ENCODE measurements at places on chromosomes 4 and X.

- no peak for DNase-seq
Measured at GRCh38 chr4:163666332-163666873, 171.9 kb downstream of the TMA16 start.

- DNase-seq, result no peak
Measured at GRCh38 chr4:183411291-183411861, 33.1 kb upstream of the CDKN2AIP start.

- DNase-seq, result no peak
Measured at GRCh38 chr4:122758033-122758432, 25.5 kb downstream of the BBS12 start.

DNA sequence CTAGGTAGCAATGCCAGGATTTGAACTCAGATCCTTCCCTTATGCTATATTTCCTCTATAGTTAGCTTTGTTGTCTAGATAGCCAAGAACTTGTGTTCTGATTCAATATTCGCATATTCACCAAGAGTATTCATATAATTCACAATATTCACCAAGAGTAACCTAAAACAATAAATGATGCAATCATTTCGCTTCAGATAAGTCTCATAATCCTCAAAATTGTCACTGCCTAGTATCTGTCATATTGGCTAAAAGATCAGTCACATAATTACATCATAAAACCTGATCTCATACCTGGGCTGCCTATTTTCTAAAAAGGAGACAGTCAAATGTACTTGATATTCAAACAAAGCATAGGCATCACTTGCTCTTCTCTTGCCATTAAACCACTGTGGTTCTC lies 199.7 kb upstream of the CPEB2 start:
- no peak for DNase-seq

DNA sequence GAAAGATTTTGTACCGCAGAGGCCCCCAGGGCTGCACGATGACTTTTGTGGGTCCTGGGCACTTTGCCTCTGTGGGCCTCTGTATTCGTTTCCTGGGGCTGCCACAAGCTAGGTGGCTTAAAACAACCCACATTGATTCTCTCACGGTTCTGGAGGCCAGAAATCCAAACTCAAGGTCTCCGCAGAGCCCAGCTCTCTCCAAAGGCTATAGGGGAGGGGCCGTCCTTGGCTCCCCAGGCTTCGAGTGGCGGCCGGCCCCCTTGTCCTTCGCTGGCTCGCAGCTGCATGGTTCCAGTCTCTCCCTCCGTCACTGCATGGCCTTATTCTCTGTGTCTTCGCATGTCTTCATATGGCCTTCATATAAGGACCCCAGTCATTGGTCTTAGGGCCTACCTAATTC lies 241.2 kb downstream of the EVC2 start:
- no peak for DNase-seq

GRCh38 chrX:69101683-69102251 lies 63.5 kb downstream of the PJA1 start:
- DNase-seq, result no peak
